ENCODE measurements at places on chromosomes 1 and 21.

GRCh38 chr1:183375381-183375780 lies 42.8 kb downstream of the NMNAT2 start:
- no peak for DNase-seq

DNA sequence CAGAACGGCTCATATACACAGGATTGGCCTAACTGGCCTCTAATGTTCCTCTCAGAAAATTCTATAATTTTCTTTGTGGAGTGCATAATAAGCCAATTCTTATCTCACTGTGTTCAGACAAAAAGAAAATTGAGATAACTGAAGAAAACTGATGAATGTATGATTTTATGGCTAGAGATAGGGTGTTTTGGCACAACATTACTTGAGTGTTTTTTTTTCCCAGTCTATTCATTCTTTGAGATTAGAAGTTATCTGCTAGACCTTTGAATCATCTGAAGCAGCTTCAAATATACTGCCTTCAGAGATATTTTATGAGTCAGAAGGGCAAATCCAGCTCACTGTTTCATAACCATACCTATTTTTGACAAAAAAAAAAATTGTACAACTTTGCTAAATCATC lies 85.6 kb downstream of the VAV3 start:
- no peak for DNase-seq

- no peak for DNase-seq
Observed at GRCh38 chr1:81234237-81234636, 566.5 kb upstream of the ADGRL2 start.

DNA sequence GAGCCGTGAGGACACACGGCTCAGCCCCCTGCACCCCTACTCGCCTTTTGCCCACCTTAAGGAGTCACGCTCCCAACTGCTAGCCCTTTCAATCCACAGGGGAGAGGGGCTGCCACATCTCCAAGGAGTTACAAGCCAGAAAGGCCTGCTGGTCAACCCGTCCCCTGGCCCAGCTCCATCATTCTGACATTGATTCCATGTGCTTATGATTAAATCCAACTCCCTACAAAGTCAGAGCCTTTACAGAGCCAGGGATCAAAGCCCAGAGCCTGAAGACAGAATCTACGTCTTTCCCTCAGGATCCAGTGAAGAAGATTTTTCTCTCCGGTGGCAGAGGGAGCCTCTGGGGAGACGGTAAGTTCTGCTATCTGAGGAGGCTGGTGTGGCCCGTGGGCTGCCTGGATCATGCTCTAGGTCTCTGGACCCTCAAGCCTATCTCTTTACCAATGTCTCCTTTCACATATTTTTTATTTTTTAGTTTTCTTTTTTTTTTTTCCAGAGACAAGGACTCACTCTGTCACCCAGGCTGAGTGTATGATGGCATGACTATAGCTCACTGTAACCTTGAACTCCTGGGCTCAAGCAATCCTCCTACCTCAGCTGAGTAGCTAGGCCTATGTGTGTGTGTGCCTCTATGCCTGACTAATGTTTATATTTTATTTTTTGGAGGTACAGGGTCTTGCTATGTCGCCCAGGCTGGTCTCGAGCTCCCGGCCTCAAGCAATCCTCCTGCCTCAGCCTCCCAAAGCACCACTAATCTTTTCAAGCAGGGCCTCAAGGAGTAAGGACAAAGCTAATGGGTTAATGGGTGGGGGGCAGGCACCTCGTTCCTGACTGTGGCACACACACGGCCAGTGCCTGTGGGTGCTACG lies 61.3 kb downstream of the SLC66A1 start:
- no peak for DNase-seq

DNA sequence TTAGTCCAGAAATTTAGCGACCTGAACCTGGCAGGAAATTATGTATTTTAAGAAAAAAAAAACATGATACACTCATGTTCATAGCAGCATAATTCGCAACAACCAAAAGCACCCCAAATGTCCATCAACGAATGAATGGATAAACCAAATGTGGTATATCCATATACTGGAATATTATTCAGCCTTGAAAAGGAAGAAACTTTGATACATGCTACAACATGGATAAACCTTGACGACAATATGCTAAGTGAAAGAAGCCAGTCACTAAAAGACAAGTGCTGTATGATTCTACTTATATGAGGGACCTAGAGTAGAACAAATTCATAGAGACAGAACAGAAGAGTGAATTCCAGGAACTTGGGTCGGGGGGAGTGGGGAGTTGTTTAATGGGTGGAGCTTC lies 698 bp upstream of the OLIG1 start:
- no peak for DNase-seq

Data from H1 (cell line).